ENCODE measurements at places on chromosomes 5 and 9. TPM values are rescaled to one million over a fixed set of nuclear protein-coding genes. Genes with fewer than 3 reads are reported as not detected.

FOXD4L6 gene
- total RNA-seq: under 0.01 TPM

SV2C gene
- under 0.01 TPM for total RNA-seq

QRFP gene
- not detected for total RNA-seq

CCDC69 gene
- 3.4 TPM for total RNA-seq

IFNK gene
- total RNA-seq: not detected

GRXCR2 gene
- not detected for total RNA-seq

SH3TC2 gene
- 27.2 TPM for total RNA-seq

DNA sequence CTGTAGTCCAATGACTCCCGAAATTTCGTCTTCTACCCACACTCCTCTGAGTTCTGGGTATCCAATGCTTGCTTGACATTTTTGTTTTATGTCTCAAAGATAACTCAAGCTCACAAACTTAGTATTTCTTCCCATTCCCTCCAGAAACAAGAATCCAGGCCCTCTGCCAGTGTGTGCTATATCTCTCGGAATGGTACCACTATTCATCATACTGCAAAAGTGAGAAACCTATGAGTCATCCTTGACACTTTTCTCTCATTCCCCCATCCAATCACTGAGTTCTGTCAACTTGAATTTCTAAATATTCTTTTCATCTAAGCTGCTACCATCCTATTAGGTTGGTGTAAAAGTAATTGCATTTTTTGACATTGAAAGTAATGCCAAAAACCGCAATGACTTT is 9.8 kb downstream of the SLC12A2 start:
- DNase-seq: no peak

DNA sequence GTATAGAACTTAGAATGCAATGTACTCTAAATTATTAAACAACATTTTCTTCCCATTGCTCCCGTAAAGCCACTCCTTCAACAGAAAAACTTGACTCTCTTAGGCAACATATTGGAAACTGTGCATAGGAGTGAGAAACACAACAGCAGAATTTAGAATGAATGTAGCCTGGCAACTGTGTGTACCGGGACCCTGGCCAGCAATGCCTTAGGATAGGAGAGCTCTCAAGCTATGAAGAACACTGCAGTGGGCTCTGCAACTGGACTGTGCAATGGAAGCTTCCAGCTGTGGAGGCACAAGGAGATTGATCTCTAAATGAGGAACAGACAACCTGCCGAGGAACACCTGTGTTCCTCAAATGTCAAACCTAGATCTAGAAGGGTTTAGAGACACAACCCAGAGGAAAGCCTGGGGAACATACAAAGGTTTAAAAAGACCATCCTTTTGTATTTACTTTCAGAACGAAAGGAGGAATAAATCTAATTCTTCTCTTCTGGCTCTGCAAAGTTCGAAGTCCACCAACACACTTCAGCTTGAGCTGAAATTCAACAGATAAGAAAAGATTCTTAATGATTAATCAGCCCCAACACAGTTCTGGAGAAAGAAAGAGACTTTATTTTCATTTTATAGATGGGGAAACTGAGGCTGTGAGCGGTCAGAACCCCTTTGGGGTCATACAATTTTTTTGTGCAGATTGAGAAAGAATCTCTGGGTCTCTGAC is 51.5 kb upstream of the ARL15 start:
- DNase-seq: no peak

DNA sequence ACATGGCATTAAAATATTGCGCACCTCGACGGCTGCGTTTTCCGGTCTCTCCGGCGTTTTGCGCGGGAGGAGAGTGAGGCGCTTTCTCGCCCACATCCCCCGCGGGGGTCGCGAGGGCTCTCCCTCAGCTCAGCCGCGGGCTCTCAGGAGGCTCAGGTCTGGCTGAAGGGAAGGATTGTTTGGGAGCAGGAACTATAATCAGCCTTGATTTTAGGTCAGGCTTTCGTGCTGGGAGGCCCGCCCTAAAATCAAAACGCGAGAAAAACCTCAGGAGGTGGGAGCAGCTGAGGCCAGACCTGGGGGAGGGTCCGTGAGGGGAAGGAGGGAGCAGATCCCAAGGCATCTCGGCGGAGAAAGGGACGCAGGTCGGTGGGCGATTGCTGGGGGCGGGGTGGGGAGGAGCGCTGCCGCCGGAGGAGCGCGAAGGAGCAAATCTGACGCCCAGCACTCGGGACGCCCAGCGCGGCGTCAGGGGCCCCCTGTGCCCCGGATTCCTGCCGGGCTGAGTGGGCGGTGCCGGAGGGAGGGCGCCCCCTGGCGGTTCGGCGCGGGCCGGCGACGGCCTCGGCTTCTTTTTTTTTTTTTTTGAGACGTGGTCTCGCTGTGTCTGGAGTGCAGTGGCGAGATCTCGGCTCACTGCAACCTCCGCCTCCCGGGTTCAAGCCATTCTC is 18.7 kb upstream of the RNF130 start:
- DNase-seq: no peak

GRCh38 chr5:68048516-68048915 is 167.0 kb upstream of the PIK3R1 start:
- DNase-seq: no peak

- DNase-seq: no peak
Observed at GRCh38 chr5:40490464-40491111, 189.1 kb upstream of the PTGER4 start.

DNA sequence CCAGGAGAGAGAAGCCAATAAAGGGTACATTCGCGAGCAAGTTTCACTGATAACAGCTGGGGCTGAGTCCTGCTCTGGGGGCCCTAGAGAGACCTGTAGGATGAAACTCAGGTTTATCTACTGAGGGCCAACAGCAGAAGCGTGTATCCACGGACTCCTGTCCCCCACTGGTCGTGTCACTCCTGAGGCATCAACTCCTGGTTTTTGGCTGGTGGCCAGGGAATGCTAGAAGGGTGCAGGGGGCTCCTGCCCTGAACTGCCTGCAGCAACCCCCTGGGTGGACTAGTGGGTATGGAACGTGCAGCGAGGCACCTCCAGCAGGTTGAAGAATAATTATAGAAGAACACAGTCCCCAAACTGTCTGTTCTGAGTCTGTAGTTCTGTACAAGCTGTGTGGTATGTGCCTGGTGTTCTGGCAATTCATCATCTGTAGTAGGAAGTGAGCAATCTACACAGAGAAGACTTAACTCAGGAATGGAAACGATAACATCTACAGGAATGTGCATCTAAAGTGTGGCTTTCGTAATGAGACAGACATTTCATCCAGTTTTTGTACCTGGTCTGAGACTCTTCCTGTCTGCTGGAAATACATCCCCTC is 64.5 kb upstream of the GNA14 start:
- peak; percentile 86 for DNase-seq

DNA sequence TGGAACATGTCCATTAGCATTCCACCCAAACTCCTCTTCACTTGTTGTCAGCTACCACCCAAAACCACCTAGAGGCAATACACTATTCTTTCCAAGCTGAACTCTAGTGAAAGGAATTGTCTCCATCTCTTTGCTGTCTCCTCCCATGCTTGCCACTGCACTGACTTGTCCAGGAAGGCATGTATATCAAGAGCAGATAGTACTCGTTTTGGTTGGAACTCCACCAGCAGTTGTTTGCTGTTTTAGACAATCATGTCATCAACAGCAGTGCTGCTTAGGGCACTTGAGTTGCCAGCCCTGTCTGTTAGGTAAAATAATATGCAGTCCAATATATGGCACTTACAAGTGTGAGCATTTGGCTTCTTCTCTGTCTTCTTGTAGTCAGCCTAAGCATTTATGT is 80.0 kb upstream of the SAP30L start:
- no peak for DNase-seq

DNA sequence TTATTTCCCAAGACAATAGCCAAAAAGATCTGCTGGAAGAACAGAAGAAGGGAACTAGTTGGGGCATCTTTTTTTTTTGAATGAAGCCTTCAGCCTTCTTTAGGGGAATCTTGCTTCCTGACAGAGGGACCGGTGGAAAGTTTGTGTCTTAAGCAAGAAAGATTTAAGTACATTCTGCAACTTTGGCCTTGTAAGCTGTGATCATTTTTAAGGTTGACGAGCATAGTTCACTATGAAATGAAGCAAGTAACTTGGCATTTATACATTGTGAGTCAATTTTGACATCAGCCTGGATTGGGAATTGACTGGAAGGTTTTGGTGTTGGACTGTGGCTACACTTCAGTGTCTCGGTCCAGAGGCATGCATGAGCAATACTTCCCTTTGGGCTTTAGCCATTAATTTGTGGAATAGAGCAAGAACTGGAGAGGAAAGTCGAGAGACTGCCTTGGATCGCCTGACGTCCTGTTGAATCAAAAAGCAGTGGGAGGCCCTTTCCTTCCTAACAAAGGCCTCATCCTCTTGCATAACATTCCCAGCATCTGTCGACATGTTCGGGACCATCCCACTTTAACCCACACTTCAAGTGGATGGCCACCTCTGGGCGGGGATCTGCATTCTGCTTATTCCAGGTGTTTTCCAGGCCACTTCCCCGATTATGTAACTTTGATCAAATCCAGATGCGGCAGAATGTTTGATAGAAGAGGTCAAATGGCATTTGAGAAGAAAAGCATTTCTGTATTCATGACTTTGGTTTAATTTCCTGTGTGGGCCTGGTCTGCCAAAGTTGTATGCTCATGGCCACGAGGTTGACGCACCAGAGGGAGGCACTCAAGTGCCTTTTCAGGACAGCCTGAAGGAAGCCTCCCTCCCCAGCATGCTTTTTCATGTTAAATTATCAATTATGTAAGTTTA is 12.5 kb downstream of the ABL1 start:
- DNase-seq: peak; percentile 95

GRCh38 chr9:131094622-131095021 is 1.7 kb upstream of the AIF1L start:
- no peak for DNase-seq

DNA sequence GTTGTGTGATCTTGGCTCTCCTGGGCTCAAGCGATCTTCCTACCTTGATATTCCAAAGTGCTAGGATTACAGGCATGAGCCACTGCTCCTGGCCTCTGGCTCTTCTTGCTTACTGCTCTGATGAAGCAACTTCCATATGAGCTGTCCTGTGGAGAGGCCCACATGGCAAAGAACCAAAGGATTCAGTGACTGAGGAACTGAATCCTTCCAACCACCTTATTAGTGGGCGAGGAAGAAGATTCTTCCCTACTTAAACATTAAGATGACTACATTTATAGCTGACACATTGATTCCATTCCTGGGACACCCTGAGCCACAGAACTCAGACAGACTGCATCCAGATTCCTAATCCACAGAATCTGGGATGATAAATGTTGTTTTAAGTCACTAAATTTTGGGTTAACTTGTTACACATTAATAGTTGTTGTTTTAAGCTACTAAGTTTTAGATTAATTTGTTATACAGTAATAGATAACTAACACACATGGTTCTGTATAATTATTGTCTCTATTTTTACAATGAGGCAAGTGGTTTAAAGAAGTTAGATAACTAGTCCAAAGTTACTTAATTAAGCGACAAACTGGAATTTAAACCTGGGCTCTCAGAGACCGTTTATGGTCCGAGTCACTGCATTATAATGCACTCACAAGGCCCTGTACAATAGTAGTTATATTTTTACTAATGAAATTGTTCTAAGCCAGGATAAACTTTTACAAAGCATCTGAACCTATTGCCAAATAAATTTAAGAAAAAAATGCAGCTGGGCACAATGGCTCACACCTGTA is 16.7 kb upstream of the SLCO4C1 start:
- no peak for DNase-seq

DNA sequence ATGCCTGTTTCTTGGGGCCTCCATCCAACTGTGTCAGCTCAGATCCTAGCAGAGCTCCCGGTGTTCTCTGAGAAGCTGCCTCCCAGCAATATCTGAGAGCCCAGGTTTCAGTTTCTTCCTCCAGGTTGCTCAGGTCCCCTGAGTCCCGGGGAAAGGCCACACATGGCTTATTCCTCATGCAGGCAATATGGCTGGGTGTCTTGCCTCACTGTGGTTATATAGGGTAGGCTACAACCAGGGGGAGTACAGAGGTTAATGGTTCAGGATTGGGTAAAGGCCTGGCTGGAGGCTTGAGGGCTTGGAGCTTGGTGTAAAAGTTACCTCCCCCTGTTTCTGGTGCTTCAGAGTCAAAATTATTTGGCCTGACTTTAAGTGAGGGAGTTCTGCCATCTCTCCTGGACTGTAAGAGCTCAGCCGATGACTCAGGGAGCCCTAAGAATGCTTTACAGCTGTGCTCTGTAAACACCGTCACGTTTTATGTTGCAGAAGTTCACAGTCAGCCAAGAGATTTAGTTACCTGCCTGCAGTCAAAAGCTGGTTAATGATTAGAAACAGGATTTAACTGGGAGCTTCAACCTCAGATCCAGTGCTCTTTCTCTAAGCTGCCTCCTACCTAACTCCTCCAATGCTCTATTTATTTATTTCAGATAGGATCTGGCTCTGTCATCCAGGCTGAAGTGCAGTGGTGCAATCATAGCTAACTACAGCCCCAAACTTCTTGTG is 24.3 kb upstream of the UBAP2 start:
- no peak for DNase-seq

- no peak for DNase-seq
Observed at GRCh38 chr5:10339958-10340357, 13.5 kb upstream of the MARCHF6 start.

DNA sequence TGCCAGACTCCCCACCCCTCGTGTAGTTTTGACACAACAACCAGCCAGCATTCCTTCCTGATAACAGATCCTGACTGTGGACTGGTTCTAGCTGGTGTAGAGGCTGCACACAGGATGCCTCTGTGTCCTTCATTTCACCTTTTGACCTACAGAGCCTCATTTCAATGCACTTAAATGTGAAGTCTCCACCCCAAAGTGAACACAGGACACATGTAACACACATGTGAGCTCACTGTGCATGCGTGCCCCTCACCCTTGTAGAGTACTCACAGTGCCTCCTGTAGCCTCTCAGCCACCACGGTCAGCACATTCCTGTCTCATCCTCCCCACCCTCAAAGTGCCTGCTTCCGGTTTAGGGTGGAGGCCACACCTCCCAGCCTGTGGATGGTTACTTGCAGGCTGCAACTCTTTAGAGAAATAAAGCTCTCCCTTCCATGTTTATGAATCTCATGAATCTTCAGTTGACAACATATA is 11.6 kb upstream of the NKD2 start:
- DNase-seq: no peak

DNA sequence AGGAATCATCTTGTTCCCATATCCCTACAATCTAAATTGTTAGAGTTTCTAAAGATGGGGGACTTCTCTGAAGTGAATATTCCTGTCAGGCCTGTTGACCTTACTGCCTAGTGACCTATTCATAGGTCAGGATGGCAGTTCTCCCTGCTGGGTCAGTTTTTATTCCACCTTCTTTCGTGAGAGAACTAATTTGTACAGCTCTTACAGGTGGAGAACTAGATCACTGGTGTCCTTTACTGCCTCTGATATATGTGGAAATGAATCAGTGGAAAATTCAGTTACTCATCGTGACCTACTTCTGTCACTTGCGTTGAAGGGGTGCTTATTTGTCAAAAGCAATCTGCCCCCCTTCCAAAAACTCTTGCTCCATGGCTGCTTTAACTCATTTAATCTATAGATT is 164.9 kb downstream of the CD180 start:
- DNase-seq: no peak
